GM04503 (cell line): ENCODE measurements at places on chromosomes 13 and 19.
A peak's percentile ranks its signal among the peaks of the same experiment; 100 is the strongest.

DNA sequence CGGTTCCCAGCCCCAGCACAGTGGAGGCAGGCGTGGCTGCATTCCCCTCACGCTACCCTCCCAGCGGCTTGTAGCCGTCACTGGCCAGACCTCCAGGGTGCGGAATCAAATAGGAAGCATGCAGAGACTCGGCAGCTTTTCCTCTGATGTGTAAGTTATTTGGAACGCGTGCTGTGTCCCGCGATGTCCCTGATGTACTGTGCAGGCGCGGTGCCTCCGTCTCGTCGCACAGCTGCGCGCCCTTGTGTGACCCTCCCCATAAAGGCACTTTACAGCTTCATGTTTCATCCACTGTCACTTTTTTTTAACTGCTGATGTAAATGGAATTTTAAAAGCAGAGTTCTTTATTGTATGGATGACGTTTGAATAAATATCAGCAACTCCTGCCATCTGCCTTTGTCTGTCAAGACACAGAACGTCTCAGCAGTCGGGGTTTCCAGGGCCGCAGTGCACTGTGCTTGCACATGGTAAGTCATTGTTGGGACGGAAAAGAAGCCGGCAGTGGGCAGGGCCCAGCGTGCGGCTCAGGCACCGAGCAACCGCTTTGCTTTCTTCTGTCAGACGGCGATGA lies 7.3 kb upstream of the F7 start:
- DNase-seq, result peak; percentile 16

- no peak for DNase-seq
These were observed 507 bp downstream of the ALG5 start for GRCh38 chr13:36998624-36999041.

DNA sequence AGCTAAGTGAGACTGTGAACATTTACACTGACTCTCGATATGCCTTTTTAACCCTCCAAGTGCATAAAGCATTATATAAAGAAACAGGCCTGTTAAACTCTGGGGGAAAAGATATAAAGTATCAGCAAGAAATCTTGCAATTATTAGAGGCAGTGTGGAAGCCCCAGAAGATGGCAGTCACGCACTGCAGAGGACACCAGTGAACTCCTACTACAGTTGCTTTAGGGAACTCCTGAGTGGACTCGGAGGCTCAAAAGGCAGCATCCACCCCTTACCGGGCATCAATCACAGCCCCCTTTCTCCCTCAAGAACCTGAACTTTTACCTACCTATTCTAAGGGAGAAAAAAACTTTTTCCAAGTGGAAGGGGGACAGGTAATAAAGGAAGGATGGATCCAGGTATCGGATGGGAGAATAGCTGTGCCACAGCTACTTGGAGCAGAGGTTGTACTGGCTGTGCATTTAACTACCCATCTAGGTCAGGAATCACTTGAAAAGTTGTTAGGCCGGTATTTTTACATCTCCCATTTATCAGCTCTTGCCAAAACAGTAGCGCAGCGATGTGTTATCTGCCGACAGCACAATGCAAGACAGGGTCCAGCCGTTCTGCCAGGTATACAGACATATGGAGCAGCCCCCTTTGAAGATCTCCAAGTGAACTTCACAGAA lies 80.1 kb downstream of the ZNF486 start:
- no peak for DNase-seq

- DNase-seq, result no peak
These were observed 39.5 kb downstream of the RASL11A start for GRCh38 chr13:27309967-27310598.

GRCh38 chr19:50820086-50820485 lies 3.5 kb downstream of the KLK1 start:
- no peak for DNase-seq

- DNase-seq, result no peak
These were observed 6.0 kb downstream of the IRF2BP1 start for GRCh38 chr19:45879971-45880370.

DNA sequence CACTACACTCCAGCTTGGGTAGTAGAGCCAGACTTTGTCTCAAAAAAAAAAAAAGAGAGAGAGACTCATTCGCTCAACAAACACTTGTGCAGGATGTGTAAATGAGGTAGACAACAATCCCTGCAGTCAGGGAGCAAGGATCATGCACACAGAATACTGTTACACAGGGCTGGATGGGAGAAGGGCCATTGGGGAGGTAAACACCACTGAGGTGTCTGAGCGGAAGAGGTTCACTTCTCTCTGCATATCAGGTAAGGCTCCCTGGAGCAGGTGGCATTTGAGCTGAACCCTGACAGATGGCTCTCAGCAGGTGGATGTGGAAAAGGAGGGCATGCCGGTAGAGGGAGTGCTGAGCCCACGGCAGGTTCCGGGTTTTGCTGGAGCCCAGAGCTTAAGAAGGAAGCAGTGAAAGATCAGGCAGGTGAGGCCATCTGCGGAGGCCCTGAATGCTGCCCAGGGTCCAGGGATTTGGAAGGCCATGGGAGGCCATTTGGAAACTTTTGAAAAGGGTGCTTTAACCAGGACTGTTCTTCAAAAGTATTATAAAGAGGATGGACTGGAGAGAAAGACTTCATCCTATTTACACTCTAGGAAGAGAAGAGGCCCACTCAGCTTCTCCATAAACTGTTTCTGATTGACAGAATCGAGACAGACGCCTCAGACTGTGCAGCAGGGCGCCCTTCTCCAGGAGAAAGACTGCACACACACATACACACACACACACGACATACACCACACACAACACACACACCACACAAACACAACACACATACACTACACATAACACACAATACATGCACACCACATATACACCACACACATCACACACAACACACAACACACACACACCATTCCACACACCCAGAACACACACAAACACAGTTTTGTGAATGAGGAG lies 199.4 kb downstream of the USP12 start:
- no peak for DNase-seq

DNA sequence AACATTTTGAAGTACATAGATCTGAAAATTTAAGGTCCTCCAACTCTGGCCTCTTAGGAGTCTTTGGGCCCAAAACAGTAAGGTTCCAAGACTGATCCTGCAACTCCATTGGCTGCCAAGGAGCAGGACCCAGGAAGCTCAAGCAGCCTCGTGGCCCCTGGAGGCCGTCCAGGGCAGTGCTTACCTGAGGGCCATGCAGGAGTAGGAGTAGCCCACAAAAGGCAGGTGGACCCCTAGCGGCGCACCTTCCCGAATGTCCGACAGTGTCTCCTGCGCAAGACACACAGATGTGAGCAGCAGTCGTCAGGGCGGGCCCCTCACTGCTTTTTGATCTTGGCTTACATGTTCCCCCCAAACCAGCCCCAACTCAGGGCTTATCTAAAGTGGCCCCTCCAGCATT lies 5.7 kb upstream of the SIX5 start:
- no peak for DNase-seq

GRCh38 chr19:17473041-17473440 lies 2.7 kb downstream of the SLC27A1 start:
- DNase-seq, result peak; percentile 66

- peak; percentile 61 for DNase-seq
These were observed 1.0 kb upstream of the UBE2M start for GRCh38 chr19:58559275-58560006.

GRCh38 chr13:73607489-73608156 lies 526.6 kb downstream of the KLF12 start:
- DNase-seq, result no peak

DNA sequence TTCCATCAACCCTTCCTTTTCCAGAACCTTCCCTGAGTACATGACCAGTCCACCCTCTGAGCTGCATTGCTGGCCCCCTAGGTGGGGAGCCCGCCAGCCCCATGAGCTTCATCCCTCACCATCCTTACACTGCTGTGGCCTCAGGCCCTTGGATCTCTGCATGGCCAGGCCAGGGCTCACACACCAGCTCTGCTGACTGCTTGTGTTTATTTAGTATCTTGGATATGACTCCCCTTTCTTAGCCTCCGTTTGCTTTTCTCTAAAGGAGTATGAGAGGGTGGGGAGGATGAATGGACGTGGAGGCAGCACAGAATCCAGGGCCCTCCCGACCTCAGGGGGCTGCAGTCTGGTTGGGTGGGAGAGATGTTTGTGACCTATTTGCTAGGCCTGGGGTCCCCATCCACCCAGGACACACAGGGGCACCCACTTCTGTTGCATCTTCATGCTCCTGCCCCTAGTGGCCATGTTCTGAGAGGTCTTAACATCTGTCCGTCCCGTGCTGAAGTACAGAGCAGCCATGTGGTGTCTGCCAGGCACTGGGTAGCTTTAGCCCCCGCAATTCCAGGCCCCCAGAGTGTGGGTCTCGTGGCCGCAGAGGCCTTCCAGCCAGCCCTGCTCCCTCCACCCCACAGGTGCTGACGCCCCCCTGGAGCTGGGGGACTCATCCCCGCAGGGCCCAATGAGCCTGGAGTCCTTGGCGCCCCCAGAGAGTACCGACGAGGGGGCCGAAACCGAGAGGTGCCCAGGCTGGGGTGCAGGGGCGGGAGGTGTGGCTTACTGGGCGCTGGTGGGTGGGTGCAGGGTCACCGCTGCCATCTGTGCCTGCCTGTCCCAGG lies 13.0 kb downstream of the ARHGEF1 start:
- no peak for DNase-seq

GRCh38 chr13:49046002-49046401 lies 70.3 kb downstream of the FNDC3A start:
- no peak for DNase-seq

GRCh38 chr19:33621065-33621785 lies 528 bp upstream of the CHST8 start:
- DNase-seq, result no peak

DNA sequence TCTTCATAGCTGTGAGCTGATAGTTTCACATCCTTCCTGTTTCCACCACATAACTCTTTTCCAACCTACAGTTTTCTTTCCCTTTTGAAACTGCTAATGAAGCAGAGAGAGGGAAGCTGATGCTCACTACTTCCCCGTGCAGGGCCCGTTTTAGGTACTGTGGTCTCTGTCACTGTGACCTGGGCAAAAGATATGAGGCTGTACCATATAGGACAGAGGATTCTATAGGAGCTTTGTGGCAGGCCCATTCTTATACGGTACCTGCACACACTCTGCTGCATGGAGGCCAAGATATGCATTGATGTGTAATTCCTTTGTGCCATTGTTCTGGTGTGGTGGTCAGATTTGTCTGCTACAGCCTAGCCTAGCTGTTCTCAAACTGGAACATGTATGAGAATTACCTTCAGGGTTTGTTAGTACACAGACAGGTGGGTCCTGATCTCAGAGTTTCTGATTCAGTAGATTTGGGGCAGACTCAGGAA lies 577.3 kb downstream of the LMO7 start:
- no peak for DNase-seq

- DNase-seq, result no peak
These were observed 16.9 kb downstream of the COG3 start for GRCh38 chr13:45481688-45482087.

DNA sequence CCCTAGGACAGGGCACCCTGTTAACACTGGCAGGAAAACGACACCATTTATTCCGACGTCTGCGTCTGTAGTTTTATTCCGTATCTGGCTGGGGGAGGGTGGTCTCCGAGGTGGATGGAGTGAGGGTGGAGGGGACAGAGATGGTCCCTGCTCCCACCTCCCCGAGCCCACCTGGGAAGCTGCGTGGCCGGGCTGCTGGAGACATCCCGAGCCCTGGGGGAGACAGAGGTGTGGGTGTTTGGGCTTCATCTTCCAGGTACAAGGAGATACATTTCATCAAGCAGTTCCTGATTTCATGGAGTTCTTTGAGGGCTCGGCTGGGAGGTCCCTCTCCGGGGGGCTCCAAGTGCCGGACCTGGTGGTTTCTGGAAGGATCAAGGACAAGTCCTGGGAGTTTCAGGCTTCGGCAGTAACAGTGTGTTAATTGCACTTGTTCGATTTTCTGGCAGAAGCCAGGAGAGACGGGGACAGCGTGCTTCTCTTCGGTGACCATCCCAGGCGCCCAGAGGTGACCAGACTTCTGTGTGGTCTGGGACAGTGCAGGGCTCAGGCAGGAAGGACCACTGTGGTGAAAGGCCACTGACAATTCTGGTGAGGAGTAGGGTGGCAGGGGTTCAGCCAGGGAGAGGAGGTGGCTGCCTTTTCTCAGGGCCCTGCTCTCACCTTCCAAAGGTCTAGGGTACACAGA lies 20.1 kb upstream of the MKNK2 start:
- no peak for DNase-seq

GRCh38 chr13:67087527-67087926 lies 142.6 kb downstream of the PCDH9 start:
- no peak for DNase-seq

- DNase-seq, result no peak
These were observed 179.0 kb downstream of the NUFIP1 start for GRCh38 chr13:44810061-44810840.

DNA sequence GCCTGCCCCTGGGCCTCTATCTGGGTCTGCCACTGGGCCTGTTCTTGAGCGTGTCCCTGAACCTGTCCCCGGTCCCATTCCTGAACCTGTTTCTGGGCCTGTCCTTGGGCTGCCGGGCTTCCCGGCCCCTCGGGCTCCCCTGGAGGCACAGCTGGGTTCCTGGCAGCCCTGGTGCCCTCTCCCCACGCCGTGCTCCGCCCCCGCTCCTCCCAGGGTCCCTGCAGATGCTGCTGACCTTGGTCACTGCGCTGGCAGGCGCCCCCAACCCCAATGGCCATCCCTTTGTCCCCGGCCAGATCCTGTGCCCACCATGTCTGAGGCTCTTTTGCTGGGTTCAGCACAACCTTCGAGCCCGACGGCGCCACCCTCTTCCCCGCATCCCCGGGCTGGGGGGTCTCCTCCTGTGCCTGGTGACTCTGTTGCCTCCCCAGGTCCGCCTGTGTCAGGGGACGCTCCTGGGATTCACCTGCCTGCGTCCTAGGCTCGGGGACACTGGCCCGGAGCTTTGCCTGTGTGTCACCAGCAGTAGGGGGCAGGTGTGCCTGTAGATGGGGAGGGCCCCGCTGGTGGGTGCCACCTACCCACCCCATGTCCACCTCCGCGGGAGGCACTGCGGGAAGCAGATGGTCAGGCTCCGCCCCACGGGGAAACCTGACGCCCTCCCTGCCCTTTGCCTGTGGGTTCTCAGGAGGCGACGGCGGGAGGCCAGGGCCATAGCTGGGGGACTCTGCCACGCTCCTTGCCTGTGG lies 41.0 kb upstream of the GRTP1 start:
- DNase-seq, result no peak

GRCh38 chr19:41646589-41647204 lies 19.8 kb upstream of the CEACAM4 start:
- DNase-seq, result no peak

- no peak for DNase-seq
These were observed 823 bp downstream of the TTYH1 start for GRCh38 chr19:54415901-54416673.

DNA sequence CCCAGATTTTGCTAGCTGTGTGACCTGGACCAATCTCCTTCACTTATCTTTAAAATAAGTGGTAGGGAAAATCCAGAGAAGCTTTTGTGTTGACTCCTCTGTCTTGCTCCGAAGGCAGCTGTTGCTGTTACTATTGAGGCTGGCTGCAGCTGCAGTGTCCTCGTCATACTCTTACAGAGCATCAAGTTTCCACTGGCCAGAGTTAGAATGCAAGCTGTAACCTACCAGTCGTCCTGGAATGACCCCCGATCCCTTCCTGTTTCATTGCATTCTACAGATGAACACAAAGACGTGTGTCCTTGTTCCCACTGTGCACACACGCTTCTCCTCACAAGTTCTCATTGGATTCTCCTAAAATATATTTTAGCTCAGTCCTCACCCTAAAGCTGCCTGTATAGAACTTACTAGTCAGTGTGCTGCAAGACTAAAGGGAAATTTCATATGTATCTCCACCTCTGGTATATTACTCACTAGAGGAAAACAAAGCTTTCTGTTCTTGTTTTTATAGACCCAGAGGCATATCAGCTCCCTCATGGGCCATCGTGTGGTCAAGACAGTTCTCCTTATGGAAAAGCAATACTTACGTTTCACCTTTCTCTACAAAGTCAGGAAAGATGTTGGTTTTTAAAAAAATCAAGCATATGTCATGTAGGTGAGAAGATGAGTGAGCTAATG lies 589.8 kb downstream of the LMO7 start:
- DNase-seq, result no peak
